ENCODE measurements at places on chromosomes 6 and 20. TPM values are rescaled to one million over a fixed set of nuclear protein-coding genes. Genes with fewer than 3 reads are reported as not detected.
A peak's percentile ranks its signal among the peaks of the same experiment; 100 is the strongest.

VSTM2L gene
- total RNA-seq: not detected

BEND3 gene
- total RNA-seq: 8.4 TPM

PRDM13 gene
- not detected for total RNA-seq

DNA sequence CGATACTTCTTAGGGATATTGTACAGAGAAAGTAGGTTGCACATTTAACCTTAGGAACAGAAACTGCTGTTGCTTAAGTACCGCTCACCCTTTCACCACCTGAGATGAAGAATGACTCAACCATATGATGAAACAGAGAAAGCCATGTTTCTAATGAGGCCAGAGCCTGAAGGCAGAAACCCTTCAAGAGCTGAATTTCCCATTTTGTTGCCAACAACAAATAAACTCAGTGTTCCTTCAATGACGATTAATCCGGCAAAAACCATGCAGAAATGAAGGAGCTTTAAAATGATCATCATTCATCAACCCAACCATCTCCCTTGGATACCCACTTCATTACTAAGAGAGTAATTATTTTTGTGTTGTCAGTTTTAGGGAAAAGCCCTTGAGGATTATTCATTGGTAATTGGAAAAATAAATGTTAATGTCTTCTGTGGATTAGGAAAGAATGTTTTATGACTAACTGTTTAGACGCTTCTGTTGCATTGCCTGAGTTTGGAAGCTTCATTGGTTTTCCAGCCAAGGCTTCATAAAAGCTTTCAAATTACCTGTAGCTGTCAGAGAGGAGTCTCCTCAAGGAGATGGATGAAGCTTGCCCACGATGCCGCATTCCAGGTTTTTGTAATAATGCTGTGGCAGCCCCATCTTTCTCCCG is 112.1 kb upstream of the IYD start:
- DNase-seq: no peak

GRCh38 chr20:32567384-32568178 is 17.6 kb downstream of the NOL4L start:
- DNase-seq: no peak

- DNase-seq: peak; percentile 20
These were observed 6.7 kb downstream of the MTCH1 start for GRCh38 chr6:36979347-36979742.

Measured in K562 (cell line).